WTC11 (cell line): ENCODE measurements at places on chromosomes 3 and 15. TPM values are rescaled to one million over a fixed set of nuclear protein-coding genes. Genes with fewer than 3 reads are reported as not detected.

- no peak for DNase-seq
These were observed 315.1 kb downstream of the ZNF385D start for GRCh38 chr3:21435871-21436270.

GRCh38 chr3:52400275-52400793, 44.6 kb downstream of the SEMA3G start:
- DNase-seq = no peak

Gene NFKBIZ
- total RNA-seq = 15.1 to 17.9 TPM (median 16.9 TPM) in 3 replicates

GRCh38 chr15:56736308-56736707, 3.0 kb upstream of the ZNF280D start:
- DNase-seq = no peak

Gene FOXB1
- 10.8 to 15.0 TPM (median 13.7 TPM) in 3 replicates for total RNA-seq

Gene TEX9
- 10.2 to 12.2 TPM (median 11.1 TPM) in 3 replicates for total RNA-seq

Gene LDHAL6B
- total RNA-seq = not detected in 3 replicates

DNA sequence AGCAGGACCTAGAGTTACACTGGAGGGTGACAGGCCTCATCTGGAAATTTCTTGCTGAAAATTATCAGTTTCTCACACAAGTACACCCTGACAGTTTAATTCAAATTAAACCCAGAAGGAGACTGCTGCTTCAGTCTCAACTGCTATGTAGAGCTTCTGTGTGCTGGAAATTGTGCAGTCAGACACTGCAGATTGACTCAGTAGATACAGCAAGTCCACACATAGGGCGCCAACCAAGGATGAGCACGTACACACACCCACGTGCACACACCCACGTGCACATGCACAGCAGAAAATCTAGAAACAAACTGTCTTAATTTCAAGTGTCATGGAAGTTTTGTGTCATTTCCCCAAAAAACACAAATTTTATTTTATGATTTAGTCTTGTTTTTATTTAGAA, 192.9 kb downstream of the PDE8A start:
- DNase-seq = no peak

GRCh38 chr15:38130740-38131498, 121.7 kb upstream of the SPRED1 start:
- no peak for DNase-seq
